Stimulated activated CD8-positive, alpha-beta memory T cell treated with anti-CD3 and anti-CD28 coated beads, Interleukin-12 subunit alpha, Interleukin-12 subunit beta, amount 100 ng/mL, for 4 hours (primary cell): ENCODE measurements at places on chromosomes 11 and 22.

GRCh38 chr11:112540261-112540660 lies 279.6 kb upstream of the PLET1 start:
- no peak for DNase-seq

DNA sequence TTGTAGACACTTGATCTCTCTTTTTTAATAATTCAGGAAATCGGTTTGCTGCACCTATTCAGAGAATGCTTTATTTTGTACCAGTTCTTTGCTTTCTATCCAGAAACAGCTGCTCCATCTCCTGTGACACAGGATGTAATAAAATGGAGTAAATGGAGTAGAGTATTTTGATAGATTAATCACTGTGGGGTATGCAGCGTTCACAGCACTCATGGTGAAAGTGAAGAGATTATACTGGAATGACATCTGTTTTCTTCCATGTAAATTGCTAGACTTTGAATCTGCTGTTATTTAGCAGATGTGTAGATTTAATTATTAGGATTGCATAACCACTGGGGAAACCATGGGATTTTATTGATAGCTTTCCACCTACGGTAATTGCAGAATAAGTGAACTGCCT lies 227.3 kb upstream of the ARHGAP42 start:
- no peak for DNase-seq

- DNase-seq, result no peak
These were observed 8.8 kb upstream of the SIDT2 start for GRCh38 chr11:117169736-117170135.

- no peak for DNase-seq
These were observed 78.8 kb downstream of the MYEOV start for GRCh38 chr11:69372589-69373250.

DNA sequence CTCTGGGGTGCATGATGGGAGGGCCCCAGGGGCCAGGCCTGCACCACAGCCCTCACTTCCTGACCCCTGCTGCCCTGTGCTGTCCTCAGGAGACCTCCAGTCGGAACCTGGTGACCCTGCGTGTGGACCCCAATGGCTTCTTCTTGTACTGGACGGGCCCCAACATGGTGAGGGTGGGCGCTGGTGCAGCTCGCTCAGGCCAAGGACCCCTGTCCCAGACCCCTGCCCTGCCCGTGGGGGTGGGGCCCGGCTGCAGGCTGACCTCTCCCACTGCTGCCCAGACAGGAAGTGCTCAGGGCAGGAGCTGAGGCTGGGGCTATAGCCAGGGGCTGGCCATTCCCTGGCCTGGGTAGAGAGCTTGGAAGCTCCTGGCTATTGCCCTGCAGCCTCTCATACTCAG lies 3.0 kb downstream of the PLCB3 start:
- no peak for DNase-seq

- no peak for DNase-seq
These were observed at the start of gene OR9I1 for GRCh38 chr11:58125469-58125868. OR9I1 (minus strand) TSS chr11:58125530; CDS start chr11:58119444, 6,086 bp downstream.

DNA sequence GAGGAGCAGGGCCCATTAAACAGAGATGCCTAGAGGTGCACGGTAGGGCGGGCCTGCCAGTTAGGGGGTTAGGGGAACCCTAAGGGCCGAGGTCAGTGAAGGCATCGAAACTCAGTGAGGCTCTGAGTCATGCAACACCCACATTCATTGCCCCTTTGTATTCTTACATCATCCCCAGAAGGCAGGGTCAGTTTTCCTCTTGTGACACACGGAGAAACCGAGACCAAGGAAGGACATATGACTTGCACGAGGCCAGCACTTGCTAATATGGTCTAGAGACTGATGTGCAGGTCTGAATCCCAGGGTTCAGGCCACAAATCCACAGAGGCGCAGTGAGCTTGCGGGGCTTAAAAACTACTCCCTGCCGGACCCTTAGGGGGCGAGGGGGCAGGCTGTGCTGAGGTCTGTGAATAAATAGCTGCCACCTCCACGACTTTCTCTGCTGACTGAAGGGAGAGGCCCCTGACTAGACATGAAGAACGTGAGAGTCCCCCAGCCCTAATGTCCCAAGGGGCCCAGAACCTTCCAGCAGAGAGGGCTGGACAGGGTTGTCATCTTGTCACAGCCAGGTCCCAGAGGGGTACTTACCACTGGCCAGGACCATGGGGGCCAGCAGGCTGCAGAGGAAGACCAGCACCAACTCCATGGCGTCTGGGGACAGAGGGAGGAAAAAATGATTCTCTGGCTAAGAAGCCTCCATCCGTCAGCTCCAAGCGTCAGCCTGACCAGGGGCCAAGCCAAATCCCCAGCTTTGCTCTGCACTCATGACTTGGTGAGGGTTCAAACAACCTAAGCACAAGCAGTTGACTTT lies 17.8 kb upstream of the FXYD2 start:
- no peak for DNase-seq

- DNase-seq, result no peak
These were observed 260.0 kb downstream of the FAT3 start for GRCh38 chr11:92484570-92484969.

GRCh38 chr22:26713823-26714449 lies 56.5 kb downstream of the MIAT start:
- DNase-seq, result no peak

GRCh38 chr11:35846874-35847273 lies 97.0 kb upstream of the LDLRAD3 start:
- no peak for DNase-seq

- no peak for DNase-seq
These were observed 114.2 kb downstream of the ME3 start for GRCh38 chr11:86558207-86558606.

DNA sequence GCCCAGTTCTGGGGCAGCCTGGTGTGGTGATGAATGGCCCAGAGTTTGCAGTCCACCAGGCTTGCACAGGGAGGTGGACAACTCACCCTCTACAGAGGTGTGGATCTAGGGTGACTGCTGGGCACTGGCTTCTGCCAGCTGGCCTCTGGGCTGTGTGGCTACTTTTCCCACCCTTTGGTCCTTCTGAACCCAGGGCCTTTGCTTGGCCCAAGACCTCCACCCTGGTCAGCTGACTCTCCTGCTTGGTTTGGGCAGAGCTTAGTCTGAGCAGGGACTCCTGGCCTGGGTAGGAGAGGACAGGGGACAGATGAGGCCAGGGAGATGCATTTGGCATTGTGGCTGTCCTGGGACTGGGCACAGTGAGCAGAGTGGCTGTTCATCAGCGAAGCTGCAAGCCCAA lies 83.0 kb upstream of the SHANK2 start:
- DNase-seq, result no peak

GRCh38 chr11:12469451-12469850 lies 92.1 kb downstream of the PARVA start:
- no peak for DNase-seq

DNA sequence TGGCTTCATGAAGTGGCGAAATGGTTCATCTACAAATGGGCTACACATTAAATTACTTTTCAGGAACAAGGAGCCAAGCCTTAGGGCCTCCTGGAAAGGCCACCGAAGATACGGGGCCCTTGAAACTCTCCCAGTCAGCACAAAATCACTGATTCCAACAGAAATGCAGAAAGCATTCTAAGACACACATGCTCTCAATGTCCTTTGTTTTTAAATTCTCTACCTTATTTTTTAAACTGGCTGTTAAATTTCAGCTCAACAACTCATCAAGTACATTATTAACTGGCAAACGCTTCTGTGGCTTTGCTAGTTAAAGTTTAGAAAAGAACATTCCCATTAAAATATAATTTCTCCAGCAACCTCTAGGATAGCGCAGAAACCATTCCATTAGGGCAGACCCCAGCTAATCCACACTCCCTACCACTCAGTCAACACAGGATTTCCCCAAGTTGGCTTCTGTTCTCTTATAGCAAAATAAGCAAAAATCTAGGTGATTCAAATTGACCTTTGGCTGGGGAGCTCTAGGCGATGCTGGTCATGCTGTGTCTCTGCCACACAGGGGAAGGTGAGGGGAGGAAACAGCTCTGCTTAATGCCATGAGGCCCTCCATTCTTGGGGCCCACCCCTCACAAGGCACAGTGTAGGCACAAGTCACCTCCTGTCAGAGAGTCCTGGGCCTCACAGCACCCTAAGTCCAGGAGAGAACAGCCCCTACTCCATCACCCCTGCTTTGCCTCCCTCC lies 47.1 kb downstream of the PLEKHA7 start:
- DNase-seq, result no peak

GRCh38 chr11:26062660-26063059 lies 269.3 kb upstream of the ANO3 start:
- DNase-seq, result no peak

GRCh38 chr11:82229341-82229740 lies 504.3 kb downstream of the FAM181B start:
- no peak for DNase-seq

DNA sequence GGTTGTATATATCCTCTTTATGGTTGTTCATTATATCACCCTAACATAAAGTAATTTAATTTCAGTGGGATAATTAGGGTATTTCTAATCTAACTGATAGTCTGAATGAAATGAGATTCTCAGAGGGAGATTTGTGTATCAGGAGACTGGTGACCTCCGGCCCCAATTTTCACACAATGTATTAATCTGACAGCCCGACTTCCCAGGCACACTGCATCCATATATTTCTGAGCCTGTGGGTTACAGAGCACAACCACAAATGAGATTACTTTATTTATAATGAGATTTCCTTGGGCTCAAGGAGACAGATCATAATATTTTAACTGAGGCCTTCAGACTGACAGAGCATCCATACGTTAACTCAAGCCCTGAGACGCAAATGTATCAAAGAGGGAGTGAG lies 125.9 kb downstream of the RCN1 start:
- DNase-seq, result no peak

DNA sequence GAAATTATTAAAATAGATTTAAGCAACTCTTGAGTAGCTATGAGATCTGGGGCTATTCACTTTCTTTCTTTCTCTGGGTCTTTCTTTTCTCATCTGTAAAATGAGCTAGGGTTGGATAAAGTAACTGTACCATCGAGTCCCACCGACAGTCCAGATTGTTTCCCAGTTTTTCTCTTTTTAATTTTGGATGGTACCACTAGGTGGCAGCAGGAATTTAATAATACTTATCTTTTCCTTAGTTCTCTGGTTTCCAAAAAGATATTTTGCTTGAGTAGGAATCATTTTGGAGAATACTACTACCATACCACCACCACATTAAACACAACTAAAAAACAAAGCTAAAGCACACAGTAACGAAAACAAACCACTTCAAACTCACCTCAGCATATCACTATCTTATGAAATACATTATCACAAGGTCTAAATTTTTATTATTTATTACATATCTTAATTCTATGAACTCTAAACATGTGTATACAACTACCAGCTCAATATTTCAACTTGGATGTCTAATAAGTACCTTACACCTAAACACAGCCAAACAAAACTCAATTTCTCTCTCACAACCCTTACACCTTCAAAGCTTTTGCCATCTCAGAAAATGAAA lies 584.0 kb downstream of the KCNA4 start:
- DNase-seq, result no peak

GRCh38 chr11:110828086-110828485 lies 115.8 kb upstream of the ARHGAP20 start:
- DNase-seq, result no peak

DNA sequence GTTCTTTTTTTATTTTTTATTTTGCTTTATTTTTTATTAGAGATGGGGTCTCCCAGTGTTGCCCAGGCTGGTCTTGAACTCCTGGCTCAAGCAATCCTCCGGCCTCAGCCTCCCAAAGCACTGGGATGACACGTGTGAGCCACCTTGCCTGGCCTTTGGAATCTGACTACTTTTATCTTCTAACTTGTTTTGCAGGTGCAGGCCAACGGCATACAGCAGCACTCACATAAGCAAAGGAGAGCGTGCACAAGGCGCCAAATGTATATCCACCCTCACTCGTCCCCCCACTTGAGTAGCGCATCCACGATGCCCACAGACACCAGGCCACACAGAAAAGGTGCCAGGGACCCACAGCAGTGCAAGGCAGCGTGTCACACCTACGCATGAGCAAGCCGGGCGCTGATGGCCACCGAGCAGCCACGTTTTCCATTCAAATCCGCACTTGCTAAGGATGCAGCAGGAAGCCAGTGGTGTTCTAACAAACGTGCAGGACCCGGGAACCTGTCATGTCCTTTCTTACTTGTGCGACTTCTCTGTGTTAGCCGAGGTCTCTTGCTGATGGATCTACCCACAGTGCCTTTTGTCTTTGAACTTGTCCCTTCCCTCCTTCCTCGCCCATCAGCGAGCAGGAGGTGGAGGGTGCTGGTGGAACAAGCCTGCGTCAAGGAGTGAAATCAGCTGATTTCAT lies 5.9 kb downstream of the ASCL2 start:
- DNase-seq, result no peak

- DNase-seq, result no peak
These were observed 8.7 kb downstream of the PCSK7 start for GRCh38 chr11:117222991-117223740.

- DNase-seq, result no peak
These were observed 649 bp upstream of the NR1H3 start for GRCh38 chr11:47257177-47257516.

DNA sequence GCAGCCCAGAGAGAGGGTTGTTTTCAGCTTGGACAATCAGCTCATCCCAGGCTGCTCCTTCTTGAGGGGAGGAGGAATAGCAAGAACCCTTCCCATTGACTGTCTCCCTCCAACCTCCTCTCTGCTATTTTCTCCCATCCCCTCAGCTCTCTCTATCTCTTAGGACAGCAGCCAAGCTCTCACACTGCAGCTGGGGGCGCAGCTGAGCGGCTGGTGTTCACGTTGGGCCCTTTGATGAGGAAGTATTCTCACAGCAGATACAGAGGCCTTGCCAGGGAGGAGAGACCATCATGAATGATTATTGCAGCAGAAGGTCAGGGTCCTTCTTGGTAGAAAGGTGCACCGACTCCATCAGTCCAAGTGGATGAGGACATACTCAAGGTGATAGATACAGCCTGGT lies 26.5 kb upstream of the CADM1 start:
- no peak for DNase-seq

GRCh38 chr22:19228179-19228578 lies 49.6 kb upstream of the SLC25A1 start:
- no peak for DNase-seq

GRCh38 chr22:50304528-50305392 lies 2.7 kb downstream of the PLXNB2 start:
- no peak for DNase-seq

DNA sequence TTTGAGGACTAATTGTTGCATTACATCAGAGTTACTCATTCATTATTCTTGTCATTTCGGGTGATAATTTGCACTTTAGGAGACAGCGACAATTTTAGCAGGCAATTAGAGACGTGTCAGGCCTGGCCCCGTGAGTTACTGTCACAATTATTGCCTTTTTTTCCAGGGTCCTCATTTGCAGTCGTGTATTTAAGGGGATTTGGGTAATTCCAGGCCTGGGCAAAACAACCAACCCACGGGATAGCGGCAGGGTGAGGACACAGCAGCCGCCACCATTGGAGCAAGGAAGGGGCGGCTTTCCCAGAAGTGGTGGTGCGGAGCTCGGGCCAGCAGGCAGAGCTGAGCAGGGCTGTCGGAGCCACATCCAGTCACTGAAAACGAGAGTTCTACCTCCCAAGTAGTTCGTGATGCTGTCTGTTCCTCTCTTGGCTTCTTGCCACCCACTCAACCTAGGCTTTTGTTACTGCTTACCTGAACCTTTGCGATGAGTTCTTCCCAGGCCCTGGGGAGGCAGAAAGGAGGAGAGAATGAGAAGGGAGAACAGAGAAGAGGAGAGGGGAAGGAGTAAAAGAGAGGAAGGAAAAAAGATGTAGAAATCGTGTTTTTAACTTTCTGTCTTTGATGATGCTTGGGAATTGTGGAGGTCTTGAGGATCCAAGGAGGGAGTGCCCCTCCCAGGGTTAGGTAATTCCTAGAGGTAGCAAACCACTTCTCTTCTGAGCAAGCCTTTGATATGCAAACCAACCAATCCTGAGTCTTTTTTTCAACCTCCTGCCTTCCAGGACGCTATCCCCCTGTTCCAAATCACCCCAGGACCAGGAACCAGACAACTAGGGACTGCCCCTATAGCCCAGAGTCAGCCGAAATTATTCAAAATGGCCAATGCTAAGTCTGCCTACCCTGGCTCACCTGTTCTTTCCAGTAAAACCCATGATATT lies 236.1 kb downstream of the MIAT start:
- DNase-seq, result no peak
